ENCODE measurements at places on chromosomes 3 and 15.

DNA sequence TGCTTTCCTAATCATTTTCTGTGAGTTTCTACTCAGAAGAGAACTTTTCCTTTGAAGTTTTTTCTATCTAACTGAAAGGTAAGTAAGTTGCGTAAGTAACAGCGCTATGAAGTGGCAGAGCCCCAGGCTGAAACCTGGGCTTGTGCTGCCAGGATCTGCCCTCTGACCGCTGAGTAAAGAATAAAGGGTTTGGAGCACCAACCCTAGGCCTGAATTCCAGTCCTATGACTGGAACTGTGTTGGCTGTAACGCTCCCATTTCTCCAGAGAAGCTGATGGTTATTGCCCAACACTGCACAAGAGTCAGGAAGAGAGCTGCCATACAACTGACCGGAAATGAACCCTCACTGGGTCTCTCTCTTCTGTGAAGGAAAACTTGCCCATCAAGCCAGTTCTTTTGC lies 87.0 kb downstream of the FOXB1 start:
- peak; percentile 91 for DNase-seq

DNA sequence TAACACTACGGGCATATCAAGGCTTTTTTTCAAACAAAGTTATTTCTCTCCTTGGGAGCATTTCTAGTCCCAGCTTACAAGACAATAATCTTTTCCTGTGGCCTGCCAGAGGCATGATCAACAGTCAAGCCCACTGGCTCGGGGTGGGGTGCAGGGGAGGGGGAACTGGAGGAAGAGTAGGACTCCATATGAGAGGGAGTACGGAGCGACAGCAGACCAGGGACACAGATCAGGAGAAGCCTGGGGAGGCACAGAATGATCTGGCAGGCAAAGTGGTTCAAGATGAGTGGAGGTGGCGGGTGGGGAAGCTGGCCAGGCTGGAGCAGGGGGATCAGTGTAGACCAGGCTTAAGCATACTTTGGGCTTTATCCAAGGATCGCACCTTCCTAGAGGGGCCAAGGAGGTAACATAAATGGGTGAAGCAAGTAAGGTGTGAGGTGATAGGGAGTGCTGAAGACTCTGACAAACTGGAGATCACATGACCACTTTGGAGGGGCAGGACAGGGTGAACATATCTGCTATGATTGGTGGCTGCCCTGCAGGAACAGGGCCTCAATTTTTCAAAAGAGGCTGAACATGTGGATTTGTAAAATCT lies 37.4 kb downstream of the KLF15 start:
- no peak for DNase-seq

GRCh38 chr15:65996901-65997300 lies 127.6 kb downstream of the RAB11A start:
- no peak for DNase-seq

DNA sequence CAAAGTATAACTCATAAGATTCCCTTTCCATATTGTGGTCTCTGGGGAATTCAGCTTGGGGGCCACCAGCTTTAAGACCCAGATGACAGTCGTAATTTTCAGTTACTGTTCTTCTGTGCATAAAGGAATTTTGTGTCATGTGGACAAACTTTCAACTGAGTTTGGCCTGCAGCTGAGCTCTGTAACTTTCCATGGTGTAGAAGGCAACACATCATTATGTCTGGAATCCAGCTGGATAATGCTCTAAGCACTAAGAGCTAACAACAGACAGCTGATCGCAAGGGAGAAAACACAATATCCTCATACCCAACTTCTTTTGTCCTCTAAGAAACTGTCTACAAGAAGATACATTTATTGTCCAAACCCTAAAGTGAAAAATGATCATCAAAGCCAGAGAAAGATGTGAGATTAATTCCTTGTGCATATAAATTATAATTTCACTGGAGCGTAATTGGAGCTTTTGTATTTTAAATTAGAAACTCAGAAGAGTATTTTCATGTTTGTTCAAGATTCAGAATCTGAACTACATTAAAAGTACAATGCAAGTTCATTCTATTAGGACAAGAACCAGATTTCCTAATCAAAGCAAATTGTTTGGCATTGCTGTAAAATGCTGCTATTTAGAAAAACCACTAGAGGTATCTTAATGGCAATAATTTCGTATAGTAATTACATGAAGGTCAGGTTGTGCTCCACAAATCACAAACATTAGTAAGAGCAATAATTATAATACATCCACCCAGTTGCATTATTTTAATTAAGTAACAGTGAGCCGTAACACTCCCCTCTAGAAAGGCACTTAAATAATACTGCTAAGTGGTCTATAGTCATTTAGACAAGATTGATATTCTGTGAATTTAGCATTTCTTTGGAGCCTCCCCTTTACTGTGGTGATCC lies 218.8 kb downstream of the ATP8B4 start:
- DNase-seq = peak; percentile 35

- DNase-seq = no peak
Observed at GRCh38 chr3:11991751-11992150, 12.4 kb upstream of the SYN2 start.

DNA sequence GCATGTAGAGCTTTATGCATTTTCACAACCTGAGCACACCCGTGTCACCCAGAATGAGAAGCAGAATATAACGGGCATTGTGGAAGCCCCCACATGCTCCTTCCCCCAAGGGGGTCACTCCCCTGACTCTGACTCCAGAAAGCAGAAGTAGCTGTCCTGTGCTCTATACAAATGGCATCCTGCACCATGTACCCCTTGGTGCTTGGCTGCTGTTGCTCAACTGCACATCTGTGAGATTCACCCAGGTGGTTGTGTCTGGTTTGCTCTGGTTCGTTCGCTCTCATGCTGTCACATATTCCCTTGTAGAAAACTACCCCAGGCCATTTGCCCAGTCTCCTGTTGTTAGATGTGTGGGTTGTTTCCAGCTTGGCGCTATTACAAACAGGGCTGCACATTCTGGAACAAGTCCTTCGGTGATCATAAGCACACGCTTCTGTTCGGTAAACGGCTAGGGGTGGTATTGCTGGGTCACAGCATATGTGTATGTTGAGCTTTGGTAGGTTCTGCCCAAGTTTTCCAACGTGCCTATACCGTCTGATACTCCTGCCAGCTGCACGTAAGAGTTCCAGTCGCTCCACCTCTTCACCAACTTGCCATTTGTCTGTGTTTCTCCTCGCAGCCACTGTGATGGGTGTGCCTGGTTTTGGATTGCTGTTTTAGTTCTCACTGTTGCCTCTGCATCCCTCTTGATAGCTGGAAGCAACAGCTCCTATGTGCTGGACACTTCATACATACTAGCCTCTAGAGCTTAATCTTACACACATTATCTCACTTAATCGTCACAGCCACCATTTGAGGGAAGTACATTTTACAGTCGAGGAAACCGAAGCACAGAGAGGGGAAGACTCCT lies 65.4 kb upstream of the SLC6A6 start:
- no peak for DNase-seq

- peak; percentile 18 for DNase-seq
Observed at GRCh38 chr3:71413572-71413971, 170.0 kb downstream of the FOXP1 start.

DNA sequence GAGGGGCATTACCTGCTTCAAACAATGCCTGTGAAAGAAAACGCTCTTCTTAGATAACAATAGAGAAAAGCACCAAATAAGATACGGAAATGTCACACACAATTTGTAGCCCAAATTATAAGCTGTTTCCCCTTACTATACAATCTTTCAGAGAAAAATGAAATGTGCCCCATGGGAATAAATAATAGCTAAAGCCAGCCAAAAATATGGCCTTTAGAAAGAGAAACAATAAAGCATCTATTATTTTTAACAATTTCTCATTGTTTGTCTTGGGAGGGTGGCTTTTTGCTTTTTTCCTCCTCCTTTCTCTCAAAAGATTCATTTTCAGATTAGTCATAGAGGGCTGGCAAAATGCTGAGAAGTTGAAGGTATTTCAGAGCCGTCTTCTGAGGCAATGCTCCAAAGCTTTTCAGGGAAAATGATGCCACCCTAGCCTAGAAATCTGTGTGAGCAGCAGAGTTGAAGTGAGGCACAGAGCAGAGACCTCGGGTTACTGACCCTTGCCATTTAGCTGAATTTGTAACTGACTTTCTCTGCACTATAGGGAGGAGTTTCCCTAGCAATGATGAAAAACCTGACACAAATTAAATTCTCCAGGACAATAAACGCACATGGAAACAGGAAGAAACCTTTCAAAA lies 86.3 kb upstream of the PRICKLE2 start:
- peak; percentile 56 for DNase-seq

DNA sequence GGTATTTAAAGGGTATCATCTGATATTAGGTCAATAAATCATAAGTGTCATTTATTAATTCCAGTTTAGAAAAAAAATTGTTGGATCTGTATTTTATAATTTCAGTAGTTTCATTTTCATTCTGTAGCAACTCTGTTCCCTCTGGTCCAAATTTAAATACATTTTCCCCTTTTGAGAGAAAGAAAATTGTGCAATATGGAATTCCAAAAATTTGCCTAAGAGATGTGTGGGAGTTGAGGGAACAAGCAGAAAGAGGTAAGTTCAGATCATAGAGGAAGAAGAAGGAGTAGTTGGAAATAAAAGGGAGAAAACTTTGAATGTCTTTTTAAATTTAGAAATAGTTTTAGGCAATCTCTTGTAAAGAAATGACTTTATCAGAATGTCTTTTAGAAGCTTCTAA lies 48.9 kb upstream of the MME start:
- DNase-seq = peak; percentile 88

DNA sequence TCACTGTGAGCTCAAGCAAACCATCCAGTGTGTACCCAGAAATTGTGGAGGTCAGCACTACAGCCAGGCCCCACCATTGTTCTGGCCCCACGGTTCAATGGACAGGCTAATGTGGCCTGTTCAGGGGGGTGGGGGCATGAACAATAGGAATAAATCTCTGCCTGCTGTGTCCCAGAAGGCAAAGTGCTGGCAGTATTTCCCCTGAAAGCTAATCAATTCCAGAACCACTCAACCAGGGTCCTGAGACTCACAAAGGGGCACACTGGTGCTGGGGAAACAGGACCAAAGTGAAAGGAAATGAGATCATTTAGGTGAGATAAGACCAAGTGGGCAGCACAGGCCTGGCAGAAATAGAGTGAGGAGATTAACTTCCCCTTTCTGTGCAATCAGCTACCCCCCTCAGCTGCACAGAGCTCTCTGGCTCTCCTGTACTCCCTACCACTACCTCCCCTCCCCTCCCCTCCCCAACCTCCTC lies 11.5 kb downstream of the CRYGS start:
- DNase-seq = no peak

GRCh38 chr3:185583925-185584324 lies 2.2 kb upstream of the SENP2 start:
- DNase-seq = no peak

- no peak for DNase-seq
Observed at GRCh38 chr3:72973786-72974185, 22.8 kb upstream of the PPP4R2 start.

GRCh38 chr3:50806806-50807205 lies 132.1 kb downstream of the DOCK3 start:
- no peak for DNase-seq

DNA sequence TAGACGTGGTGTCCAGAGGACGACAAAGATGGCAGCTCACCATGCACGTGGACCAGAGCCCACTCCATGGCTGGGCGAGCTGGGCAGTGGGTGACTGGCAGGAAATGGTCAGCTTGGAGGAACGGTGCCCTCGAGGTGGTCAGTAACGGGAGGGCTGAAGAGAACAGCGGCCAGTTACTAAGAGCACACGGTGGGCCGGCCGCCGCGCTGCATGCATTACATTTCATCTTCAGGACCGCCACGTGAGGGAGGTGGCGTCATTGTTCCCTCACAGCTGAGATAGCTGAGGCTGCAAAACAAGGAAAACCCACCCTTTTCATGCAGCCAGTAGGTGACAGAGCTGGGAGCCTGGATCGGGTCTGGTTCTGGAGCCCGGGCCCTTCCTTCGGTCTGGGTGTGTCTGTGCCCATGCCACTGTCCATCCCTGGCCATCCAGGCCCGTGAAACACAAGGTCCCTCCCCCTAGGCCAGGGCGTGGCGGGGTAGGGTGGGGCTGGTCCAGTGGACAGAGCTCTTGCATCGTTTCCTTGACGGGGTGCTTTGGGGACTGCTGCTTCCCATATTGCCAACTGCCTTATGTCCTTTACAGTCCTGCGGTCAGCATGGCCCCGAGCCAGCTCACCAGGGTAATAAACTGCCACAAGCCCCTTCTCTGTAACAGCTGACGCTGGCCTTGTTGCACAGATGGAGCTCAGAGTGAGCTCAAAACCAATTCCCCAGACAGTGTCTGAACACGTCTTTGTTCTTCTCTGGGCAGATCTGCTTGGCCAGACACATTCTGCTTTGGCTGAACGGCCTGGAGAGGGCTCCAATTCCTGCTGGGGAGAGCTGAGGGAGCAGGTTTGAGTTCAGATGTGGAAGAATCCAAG lies 51.8 kb downstream of the RGMA start:
- peak; percentile 39 for DNase-seq

GRCh38 chr3:196072313-196072712 lies 9.6 kb downstream of the TFRC start:
- no peak for DNase-seq

GRCh38 chr15:90085565-90085964 lies 16.7 kb downstream of the IDH2 start:
- DNase-seq = no peak

DNA sequence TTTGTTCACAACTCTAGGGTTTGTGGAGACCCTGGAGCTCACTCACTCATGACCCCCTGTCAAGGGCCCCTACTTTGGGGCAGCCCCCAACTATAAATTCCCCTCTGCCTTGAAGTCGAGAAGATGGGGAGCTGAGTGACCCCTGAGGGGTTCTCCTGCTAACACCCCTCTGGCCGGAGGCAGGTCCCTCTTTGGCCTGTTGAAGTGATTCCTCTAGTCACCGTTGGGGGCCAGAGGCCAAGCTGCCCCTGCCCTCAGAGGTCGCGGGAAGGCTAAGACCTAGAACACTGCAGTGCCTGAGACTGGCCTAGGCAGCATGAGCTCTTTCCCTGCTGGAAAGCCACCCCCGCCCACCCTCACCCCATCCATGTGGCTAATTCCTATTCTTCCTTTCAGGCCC lies 15.4 kb upstream of the SKOR1 start:
- DNase-seq = no peak

GRCh38 chr3:17367171-17367570 lies 375.3 kb downstream of the TBC1D5 start:
- no peak for DNase-seq

DNA sequence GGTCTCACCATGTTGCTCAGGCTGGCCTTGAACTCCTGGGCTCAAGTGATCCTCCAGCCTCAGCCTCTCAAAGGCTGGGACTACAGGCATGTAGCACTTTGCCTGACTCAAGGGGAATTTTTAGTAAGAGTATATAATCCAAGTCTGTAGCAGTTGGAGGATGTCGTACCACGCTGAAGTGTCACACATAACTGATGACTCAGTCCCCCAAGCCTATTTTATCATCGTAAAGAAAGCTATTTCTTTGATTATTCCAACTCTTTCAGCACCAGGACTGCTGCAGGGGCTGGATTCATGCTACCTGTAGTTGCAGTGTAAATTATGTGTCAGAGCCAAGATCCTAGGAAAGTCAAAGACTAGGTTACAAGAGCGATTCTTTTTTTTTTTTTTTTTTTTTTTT lies 1.4 kb upstream of the PRKCI start:
- DNase-seq = no peak
